GOT3 (cell line): ENCODE measurements at places on chromosomes 2 and 18.

GRCh38 chr2:6963727-6964126 is 46.5 kb downstream of the RNF144A start:
- no peak for DNase-seq

DNA sequence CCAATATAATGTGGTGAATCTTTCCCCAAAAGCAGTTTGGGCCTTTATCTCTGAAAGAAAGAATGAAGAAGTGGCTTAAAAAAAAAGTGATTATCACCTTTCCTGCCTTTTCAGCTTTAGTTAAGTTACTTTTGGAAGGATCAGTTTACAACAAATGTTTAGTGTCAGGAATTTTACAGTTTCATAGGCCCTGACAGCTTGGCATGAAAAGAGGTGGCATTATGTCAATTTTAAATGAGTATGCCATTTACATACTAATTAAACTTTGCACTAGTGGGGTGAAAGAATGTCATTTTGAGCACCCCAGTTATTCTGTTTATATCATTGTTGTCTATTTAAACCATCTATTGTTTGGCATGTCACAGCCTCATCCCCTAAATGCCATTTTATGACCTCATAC is 763.5 kb upstream of the FANCL start:
- no peak for DNase-seq

DNA sequence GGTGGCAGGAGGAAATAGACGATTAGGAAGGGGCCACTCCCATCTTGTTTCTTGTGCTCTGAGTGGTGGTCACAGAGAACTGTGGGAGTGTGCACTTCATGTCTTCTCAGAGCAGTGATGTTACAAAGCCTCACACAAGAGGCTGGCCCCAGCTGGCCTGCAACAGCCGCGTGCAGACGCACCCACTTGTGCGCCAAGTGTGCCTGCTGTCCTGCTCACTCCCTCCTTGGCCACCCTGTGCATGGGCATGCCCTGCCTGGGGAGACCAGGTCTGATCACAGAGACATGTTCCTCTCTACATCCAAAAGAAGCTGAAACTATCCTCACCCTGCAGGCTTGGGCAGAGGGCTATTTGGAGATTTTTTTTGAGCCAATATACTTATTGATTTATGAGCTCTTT is 108.4 kb downstream of the MRO start:
- DNase-seq = no peak

DNA sequence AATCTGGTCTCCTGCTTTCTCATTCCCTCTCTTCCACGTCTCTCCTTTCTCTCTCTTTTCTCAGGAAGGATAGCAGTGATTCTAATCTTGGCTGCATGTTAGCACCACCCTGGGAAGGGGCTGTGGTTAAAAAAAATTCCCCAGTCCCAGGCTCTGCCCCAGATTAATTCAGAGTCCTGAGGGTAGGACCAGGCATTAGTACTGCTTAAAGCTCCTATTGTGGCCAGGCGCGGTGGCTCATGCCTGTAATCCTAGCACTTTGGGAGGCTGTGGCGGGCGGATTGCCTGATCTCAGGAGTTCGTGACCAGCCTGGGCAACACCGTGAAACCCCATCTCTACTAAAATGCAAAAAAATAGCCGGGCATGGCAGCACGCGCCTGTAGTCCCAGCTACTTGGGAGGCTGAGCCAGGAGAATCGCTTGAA is 35.4 kb upstream of the EML4 start:
- no peak for DNase-seq

- DNase-seq = no peak
Measured at GRCh38 chr2:151363709-151364108, 6.3 kb downstream of the TNFAIP6 start.

DNA sequence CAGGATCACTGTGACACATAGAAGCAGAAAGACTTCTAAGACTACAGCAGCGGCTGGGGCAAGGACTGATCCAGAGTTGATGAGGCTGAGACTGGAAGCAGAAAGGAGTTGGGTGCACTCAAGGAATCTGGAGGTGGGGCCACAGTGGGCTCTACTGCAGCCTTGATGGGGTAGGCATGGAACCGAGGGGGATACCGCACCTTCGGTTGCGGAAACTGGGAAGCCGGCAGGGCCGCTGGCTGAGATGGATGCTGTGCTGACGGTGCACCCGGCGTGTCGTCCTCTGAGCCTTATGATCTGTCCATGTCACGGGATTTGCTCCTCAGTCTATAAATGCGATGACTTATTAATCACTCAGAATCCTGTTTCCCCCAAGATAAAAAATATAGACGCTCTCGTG is 473.5 kb upstream of the MYT1L start:
- DNase-seq = no peak

GRCh38 chr18:21115519-21116411 is 4.2 kb upstream of the ROCK1 start:
- no peak for DNase-seq

GRCh38 chr2:24857746-24858145 is 62.3 kb downstream of the ADCY3 start:
- DNase-seq = no peak

GRCh38 chr18:23721696-23722480 is 32.6 kb downstream of the LAMA3 start:
- no peak for DNase-seq

DNA sequence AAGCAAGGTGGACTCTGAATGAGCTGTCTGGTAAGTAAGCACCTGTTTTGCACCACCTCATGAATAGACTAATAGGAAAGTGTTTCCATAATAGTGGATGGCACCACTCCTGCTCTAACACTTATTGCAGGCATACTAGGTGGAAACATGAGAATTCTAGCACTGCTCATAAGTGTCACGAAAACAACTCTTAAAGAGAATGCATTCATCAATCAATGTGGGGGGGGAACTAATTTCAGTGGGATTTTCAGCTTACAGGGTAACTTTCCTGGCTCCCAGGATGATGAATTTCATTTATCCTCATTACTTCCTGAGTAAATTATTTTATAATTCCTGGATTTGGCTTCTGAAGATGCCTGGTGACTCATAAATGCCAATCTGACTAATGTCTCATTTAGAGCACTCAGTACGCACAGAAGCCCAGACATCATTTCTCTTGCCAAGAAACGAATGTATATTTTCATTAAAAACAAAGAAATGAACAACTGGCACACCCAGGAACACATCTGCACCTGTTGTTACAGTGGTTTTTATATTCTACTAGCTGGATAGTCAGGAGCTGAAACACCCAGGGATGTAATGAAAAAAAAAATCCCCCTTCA is 129.6 kb downstream of the PID1 start:
- no peak for DNase-seq

GRCh38 chr2:229969921-229970320 is 47.6 kb downstream of the FBXO36 start:
- no peak for DNase-seq

GRCh38 chr2:74503506-74504475 is 3.7 kb downstream of the PCGF1 start:
- DNase-seq = no peak

DNA sequence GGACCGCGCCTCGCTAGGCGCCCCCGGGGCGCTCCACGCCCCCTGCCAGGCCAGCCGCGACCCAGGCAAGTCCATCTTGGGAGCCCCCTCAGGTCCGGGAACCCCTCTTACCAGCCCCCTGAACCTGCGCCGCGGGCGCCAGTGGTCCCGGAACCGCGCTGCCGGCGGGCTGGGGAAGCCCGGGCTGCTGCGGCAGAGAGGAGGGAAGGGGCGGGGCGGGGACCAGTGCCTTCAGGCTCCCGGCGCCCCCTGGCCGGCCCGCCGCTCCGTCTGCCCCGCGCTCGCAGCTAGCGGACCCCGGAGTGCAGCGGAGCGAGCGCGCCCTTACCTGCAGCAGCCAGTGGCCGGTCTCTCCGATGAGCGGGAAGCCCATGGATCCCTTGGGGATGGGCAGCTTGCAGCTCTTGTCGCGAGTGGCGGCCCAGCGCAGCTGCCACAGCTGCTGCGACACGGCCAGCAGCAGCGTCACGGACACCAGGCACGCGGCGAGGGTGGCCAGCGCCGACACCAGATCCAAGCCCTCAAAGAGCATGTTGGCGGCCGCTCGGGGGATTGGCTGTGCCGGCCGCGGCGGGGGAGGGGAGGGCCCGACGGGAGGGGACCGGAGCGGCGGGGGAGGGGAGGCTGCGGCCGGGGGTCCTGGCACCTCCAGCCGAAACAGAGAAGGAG is at the start of gene CYP26B1:
Gene CYP26B1 (minus strand): TSS at position 560 of the 669 bp plus-strand sequence. CDS start 28 bp downstream, at position 532.
- no peak for DNase-seq

DNA sequence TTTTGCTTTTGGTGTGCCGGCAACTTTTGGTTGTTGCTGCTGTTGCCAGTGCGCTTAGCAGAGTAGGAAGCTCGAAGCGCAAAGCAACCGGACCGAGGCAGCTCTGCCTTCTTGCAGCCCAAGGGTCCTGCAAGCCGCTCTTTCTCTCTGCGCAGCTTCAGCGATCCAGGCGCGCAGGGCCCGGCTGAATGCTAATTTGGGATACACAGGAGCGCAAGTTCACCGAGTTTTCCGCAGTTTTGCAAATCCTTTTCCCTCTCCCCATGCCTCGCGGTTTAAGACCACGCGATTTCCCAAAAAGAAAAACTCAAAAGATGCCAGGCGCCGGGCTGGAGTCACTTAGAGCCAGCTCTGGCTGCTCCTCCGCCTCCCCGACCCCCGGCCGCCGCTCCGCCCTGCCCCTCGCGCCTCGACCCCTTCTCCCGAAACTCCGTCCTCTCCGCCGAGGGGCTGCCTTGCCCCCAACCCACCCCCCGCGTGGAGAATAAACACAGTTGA is 13.5 kb upstream of the SIX3 start:
- DNase-seq = no peak

GRCh38 chr18:3791238-3791637 is 341.3 kb downstream of the TGIF1 start:
- no peak for DNase-seq

DNA sequence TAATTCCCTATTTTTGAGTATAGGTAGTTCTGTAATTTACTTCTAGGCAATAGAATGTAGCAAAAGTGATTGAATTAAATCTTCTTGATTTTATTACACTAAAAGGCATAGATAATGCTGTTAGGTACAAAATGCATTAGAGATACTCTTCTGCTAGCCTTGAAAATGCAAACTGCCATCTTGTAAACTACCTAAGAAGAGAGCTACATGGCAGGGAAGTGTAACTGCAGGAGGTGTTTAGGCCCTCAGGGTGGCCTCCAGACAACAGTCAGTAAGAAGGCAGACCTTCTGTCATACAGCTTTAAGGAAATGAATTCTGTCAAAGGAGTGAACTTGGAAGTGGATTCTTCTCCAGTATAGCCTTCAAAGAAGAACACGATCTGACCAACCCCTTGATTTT is 1396.8 kb upstream of the SLC39A10 start:
- no peak for DNase-seq
